Urothelium cell line (cell line): ENCODE measurements at places on chromosomes 16 and 17.

- no peak for DNase-seq
Measured at GRCh38 chr16:66924527-66925321, 611 bp downstream of the RRAD start.

GRCh38 chr16:265711-266110, 10.0 kb downstream of the RGS11 start:
- DNase-seq = no peak

DNA sequence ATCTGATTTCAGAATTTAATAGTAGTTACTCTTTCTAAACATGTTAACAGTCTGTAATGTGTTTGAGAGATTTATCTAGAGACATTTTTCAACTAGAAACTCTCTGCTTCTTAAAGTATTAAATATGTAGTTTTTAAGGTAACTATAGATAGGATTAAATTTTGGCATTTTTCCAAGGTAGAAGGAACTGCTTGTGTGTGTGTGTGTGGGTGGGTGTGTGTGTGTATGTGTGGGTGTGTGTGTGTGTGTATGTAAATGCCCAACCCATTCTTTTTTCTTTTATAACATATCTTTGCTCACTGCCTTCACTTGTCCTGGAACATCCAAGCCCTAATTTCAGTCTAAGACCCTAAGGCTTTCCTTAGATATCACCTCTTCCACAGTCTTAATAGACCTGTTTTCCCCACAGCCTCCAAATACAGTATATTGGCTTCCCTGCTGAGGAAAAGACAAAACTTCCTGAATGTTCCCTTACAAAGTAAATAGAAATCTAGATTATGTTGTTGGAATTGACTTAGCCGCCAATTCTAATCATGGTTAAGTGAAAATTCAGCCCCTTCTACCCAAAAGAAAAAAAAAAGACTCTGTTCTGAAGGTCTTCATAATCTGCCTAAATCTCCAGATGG, 33.5 kb downstream of the NUP93 start:
- no peak for DNase-seq

DNA sequence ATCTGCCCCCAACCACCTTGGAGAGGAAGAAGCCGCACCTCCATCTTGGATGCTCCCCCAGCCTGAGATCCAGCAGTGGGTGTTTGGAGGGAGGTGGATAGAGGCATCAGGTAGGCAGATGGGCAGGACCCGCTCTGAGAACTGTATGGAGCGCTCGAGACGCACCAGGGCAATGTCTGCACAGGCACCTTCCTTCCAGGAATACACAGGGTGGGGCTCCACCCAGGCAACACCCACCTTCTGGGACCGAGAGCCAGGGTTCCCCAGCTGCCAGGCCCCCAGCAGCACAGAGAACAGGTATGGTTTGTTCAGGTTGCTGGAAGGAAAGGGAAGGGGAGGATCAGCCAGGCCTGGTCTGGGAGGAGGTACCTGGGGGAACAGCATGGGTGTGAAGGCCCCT, 2.4 kb downstream of the PRSS22 start:
- DNase-seq = no peak

DNA sequence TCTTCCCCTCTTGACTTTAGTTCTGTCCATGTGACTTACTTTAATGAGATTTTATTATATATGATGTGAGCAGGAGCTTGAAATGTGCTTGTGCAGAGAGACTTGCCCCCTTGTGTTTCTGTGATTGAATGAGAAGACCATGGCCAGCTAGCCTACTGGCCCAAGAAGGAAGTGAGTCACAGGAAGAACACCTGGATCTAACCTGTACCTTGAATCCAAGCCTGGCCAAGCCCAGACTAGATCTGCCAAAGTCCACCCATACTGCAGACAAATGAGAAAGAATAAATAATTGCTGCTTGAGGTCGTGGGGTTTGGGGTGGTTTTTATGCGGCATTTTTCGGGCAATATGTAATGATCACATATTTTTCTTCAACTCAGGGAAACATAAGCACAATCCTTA, 9.6 kb downstream of the ABCA10 start:
- no peak for DNase-seq

GRCh38 chr17:1779571-1780131, 17.8 kb downstream of the SERPINF1 start:
- peak; percentile 74 for DNase-seq

DNA sequence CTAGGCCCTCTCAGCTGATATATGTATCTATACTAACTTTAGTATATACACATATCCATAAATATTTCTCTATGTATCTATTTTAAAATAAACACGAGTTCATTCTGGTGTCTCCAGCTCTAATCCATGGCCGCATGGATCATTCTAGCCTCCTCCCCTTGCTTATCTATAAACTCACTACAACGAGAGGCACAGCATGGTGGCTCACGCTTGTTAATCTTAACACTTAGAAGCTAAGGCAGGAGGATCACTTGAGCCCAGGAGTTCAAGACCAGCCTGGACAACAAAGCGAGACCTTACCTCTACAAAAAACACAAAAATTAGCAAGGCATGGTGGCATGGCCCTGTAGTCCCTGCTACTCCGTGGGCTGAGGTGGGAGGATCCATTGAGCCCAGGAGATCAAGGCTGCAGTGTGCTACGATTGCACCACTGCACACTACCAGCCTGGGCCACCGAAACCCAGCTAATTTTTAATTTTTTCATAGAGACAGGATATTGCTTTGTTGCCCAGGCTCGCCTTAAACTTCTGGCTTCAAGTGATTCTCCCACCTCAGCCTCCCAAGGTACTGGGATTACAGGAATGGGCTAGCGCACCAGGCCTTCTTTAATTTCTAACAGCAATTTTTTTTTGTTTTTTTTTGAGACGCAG, 3.9 kb upstream of the ZNF207 start:
- no peak for DNase-seq

DNA sequence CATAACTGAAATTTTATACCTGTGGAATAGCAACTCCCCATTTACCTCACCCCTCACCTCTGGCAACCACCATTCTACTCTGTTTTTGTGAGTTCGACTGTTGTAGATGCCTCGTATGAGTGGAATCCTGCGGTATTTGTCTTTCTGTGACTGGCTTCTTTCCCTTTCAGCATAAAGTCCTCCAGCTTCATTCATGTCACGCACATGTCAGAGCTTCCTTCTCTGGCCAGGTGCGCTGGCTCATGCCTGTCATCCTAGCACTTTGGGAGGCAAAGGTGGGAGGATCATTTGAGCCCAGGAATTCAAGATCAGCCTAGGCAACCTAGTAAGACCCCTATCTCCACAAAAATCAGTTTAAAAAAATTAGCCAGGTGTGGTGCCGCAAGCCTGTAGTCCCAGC, 278.4 kb downstream of the PARN start:
- DNase-seq = no peak

- no peak for DNase-seq
Measured at GRCh38 chr16:2190659-2191445, 5.6 kb downstream of the CASKIN1 start.

DNA sequence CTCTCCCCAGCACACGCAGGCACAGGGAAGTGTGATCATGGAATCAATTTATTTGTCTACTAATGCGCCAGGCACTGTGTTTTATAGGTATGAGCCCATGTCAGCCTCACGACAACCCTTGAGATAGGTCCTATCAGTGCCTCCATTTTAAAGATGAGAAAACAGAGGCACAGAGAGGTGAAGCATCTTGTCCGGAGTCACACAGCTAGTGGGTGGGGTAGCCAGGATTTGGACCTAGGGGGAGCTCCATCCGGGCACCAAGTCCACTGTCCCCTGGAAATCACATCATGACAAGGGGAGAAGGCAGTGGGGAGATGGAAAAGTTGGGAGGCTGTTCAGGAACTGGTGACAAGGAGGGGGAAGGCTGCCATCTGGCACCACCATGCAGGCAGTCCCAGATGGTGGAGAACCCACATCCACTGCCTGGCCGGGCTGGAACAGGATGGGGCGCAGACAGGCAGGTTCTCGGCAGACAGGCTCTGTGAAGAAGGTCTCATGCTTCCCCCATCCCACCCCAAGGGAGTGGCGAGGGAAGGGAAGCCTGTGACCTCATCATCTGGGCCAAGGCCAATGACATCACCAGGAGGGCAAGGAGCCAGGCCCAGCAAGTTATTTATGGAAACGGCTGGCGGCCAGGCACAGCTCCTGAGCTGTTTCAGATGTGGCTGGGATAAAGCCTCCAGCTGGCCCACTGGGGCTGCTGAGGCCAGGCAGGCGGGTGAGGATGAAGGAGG, 126.0 kb upstream of the SDK2 start:
- peak; percentile 95 for DNase-seq

- DNase-seq = no peak
Measured at GRCh38 chr17:72850410-72851118, 241.9 kb downstream of the SLC39A11 start.

GRCh38 chr16:23186171-23186570, 3.6 kb downstream of the SCNN1G start:
- DNase-seq = no peak

GRCh38 chr17:8948462-8948861, 17.0 kb downstream of the PIK3R5 start:
- DNase-seq = no peak

DNA sequence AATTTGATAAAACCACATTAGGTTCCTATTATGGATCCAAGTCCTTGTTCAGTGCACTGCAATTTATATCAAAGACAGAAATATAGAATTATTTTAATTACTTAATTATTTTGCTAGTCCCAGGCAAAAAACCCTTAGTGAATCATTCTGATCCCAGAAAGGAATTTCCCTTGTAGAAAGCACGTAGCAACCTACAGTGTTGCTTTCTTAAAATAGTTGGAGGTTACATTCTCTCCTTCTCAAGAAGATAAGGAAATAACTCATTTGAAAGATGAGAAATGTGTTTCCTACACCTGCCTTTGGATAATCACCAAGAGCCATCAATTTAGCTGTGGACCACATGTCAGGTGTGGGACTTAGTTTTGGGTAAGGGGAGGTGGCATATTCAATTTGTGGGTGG, 434.9 kb downstream of the SHISA9 start:
- no peak for DNase-seq

DNA sequence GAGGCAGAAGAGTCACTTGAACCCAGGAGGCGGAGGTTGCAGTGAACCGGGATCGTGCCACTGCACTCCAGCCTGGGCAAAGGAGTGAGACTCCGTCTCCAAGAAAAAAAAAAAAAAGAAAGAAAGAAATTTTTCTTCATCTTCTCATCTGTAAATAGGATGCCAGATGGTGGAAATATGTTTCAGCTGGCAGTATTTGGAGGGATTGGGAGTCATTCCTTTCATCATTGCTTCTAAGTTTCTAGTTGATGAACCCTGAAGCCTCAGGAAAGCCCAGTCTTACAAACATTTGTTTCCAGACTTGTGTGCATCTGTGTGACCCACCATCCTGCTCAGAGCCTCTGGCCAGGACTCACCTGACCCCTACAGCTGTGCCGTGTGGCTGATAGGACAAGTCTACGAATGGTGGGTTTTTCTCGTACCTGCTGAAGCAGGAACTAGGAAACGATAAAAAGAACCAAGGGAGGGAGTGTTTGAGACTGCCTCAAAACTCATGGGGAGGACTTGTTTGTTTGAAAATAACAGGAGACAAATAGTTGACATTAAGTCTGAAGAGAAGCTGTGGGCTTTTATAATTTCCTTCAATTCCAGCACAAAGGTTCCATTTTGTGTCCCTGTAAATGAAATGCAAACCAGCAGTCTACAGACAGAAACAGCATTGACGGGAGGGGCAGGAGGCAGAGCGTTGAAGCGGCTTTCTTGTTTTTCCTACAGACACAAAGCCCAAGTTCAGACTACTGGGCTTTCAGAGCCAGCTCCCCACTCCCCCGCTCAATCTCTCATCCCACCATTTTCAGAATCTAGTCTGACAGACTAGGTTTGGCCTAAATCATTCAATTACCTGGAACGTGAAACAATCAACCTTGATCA, 24.9 kb downstream of the CDRT4 start:
- no peak for DNase-seq
